ENCODE measurements at places on chromosomes 1 and 21.
A peak's percentile ranks its signal among the peaks of the same experiment; 100 is the strongest.

GRCh38 chr1:197775282-197776262 lies at the start of gene DENND1B:
Gene DENND1B, minus strand, starts transcription at chr1:197775480. Its CDS starts 325 bp downstream, at chr1:197775155.
- peak; percentile 52 for DNase-seq

GRCh38 chr1:39992234-39992633 lies 37.3 kb downstream of the MFSD2A start:
- no peak for DNase-seq

DNA sequence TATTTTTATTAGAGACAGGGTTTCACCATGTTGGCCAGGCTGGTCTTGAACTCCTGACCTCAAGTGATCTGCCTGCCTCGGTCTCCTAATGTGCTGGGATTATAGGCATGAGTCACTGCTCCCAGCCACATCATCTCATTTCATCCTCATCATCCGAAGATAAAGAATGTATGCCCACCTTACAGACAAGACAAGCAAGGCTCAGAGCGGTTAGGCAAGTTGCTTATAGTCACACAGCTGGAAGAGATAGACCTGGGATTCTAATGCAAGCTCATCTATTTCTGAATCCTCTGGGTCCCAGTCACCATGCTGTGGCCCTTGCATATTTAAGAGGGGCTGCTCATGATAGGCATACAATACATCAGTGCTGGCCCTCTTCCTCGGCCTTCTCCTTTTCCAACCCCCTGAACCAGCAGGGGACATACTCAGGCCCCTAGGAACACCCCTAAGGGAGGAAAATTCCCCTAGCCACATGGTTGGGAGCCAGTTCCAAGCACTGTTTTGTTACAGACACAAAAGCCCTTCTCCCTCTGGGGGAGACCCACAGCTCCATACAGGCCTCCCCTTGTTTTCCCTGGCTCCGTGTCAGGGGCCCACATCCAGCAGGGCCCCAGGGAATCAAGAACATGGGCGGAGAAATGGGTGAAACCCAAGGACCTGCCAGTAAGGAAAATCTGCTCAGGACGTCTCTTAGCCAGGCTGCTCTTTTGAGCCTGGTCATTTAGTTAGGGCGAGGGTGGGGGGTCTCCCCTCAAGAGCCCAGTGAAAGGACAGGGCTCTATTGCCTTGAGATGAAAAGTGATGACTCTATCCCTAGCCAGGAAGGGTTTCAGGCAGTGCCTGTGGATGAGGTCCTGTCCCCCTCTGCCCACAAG lies 6.9 kb downstream of the CSRP1 start:
- DNase-seq, result no peak

- no peak for DNase-seq
Observed at GRCh38 chr1:156435545-156436140, 64.9 kb downstream of the MEF2D start.

DNA sequence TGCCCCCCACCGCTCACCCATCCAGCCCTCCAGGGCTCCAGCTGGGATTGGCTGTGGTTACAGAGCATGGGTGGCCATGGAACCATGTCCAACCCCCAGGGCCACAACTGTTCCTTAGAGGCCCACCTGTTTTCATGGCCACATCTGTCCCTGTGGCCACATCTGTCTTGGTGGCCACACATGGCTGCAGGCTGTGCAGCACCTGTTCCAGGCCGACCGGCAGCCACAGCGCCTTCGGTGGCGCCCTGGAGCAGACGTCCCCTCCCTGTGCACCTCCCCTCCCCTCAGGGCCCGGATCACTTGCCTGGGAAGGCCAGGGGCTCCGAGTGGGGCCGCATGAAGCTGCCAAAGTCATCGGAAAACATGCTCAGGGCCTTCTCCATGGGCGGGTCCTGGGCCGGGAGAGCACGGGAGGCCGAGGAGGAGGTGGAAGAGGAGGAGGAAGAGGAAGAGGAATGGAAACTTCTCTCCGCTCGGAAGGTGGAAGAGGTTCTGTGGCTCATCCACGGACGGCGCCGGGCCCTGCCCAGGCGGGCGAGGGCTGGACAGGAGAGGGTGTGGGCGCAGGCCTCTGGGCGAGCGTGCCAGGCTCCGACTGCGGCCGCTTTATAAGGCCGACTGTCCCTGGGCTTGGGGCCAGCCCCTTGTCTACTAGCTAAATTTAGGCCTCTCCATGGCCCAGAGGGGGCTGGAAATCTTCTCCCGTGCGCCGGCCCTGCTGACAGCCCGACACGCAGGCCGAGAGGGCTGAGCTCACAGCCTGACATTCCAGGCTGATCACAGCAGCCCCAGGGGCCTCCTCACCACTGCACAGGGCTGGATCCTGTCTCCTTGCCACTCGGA lies at the start of gene HSPB7:
HSPB7 (minus strand) TSS at position 583 of the 843 bp plus-strand sequence; CDS start at position 503, 80 bp downstream.
- DNase-seq, result no peak

GRCh38 chr1:60342569-60342968 lies 269.0 kb upstream of the C1orf87 start:
- DNase-seq, result no peak

DNA sequence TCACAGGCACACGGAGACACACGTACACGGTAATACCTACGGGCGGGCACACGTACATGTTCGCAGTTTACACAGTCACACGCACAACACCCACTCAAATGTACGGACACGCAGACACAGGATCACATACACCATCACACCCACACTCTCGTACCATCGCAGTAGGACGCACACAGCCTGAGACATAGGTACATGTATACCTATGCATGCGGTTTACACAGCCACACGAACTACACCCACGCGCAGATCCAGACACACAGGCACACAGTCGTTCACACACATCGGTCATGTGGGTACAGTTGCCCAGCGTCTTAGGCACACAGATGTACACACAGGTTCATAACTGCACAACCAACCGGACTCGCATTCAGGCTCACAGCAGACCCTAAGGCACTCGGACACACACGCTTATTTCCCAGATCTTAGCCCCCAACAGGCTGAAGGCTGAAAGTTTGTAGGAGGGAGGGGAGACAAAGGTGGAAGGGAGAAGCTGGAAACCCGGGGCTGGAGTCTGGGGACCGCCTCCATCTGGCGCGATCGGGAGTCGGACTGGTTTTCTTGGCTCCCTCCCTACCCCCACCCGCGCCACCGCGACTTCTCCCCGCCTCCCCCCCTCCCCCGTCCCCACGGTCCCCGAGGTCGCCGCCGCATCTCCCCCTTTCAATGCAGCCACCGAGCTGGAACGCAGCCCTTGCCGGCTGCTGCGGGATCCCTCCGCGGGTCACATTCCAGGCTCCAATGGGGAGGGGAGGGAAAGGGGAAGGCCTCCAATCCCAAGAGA lies 51.9 kb upstream of the SYNC start:
- DNase-seq, result no peak

- DNase-seq, result no peak
Observed at GRCh38 chr1:235327559-235328270, at the start of gene ARID4B. Gene ARID4B, minus strand, starts transcription at chr1:235328179. Its CDS starts 1,260 bp downstream, at chr1:235326919.

- no peak for DNase-seq
Observed at GRCh38 chr21:43781846-43782245, 5.7 kb upstream of the CSTB start.

DNA sequence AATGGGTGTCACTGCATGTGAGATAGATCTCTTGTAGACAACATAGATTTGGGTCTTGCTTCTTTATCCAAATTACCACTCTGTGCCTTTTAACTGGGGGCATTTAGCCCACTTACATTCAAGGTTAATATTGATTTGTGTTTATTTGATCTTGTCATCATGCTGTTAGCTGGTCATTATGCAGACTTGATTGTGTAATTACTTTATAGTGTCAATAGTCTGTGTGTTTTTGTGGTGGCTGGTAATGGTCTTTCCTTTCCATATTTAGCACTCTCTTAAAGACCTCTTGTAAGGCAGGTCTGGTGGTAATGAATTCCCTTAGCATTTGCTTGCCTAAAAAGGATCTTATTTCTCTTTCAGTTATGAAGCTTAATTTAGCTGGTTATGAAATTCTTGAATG lies 29.6 kb downstream of the ZNF691 start:
- DNase-seq, result no peak

DNA sequence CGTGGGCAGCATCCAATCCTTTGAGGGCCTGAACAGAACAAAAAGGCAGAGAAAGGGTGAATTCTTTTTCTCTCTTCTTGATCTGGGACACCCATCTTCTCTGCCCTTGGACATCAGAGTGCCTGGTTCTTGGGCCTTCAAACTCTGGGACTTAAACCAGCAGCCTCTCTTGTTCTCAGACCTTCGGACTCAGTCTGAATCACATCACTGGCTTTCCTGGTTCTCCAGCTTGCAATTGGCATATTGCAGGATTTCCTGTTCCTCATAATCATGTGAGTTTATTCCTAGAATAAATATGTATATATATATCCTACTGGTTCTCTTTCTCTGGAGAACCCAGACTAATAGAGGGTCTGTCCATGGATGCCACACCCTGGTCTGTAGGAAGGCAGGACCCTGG lies 16.3 kb upstream of the TENT5C start:
- DNase-seq, result no peak

DNA sequence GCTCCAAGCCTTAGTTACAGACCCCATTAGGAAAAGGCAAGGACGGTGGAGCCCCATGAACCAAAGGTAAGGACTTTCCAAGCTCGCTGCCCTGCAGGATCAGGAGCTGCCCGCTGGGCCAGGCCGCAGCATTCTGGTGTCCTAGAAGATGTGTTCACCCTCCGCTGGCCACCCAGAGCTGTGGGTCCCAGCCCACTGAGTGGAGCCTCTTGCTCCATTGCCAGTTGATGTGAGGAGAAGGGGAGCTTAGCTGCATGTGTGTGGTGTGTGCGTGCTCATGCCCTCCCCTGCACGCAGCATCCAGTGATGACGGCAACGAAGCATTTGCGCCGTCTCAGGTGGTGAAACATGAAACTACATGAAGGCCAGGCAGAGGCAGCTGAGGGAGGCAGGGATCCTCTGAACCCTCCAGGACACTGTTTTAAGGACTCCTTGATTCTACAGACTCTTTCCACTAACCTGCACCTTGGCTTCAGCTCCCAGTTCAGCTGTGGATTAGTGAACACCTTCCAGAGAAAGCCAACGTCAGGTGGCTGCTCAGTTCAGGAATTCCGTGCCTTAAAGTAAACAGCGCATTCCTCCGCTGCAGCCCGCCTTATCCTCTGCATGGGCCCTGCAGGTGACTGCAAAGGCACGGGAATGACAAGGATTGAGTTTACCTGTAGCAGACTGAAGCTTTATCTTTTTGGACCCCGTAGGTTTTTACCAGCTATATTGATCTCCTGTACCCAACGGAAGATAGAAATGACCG lies 48.7 kb downstream of the SMYD2 start:
- no peak for DNase-seq

- no peak for DNase-seq
Observed at GRCh38 chr1:118204648-118205047, 19.6 kb upstream of the SPAG17 start.

GRCh38 chr1:87318806-87319205 lies 9.9 kb upstream of the LMO4 start:
- no peak for DNase-seq

- no peak for DNase-seq
Observed at GRCh38 chr21:38952890-38953289, 147.2 kb downstream of the ETS2 start.

DNA sequence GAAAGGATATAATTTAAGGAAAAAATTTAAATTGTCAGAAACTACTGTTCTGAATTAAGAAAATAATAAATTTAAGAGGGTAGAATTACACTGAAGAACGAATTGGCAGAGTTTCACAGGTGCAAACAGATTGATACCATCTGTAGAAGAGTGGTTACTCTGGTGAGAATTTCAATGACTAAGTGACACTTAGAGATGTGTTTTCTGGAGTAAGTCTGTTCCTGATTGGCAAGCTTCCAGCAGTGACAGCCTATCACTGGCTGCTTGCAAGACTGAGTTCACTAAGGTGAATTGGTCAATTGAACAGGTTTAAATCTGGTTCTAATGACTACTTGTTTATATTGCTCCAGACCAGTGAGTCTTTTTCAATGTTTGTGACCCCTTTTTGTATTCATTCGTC lies 838.2 kb upstream of the RGS18 start:
- DNase-seq, result no peak

- DNase-seq, result no peak
Observed at GRCh38 chr1:209607102-209607794, 23.7 kb downstream of the CAMK1G start.

- DNase-seq, result no peak
Observed at GRCh38 chr1:47439819-47440598, 2.2 kb downstream of the FOXD2 start.

- no peak for DNase-seq
Observed at GRCh38 chr1:65392497-65392896, 28.0 kb upstream of the LEPR start.

GRCh38 chr1:223235091-223235490 lies 92.0 kb upstream of the TLR5 start:
- DNase-seq, result no peak

DNA sequence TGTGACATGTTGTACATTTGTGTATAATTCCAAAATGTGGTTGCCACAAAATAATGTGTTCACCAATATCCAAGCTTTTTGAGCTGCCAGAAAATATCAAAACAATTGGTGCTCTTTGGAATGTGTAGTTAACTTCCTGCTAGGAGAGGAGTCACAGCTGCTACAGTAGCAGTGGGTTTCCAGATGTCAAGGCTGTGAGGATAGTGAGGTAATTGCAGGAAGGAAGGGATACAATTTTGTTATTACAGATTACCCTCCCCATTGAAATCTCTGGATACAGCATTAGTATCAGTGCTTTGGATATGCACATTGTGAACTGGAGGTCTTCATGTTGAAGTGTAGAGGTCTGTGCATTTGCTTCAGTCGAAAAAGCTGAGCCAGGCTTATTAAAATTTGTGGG lies 253.2 kb downstream of the PTPRC start:
- DNase-seq, result no peak

DNA sequence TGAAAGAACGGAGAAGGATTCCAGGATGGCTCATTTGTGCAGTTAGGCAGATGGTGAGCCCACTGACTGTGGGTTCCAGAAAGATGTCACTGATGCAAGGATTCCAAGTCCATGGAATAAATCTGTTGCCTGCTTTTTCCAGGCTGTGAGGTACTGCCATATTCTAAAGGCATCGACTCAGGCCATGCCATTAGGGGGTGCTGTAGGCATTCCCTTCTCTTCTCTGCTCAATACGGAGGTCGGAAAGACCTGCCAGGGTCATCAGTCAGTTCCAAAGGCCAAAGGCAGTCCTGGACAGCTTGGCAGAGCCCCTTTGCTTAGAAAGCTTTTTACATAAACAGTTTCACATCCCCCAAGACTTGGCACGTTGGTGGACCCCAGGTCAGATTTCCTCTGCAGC lies 31.7 kb upstream of the TMEM125 start:
- peak; percentile 81 for DNase-seq
